ENCODE measurements at places on chromosomes 2 and 18. TPM values are rescaled to one million over a fixed set of nuclear protein-coding genes. Genes with fewer than 3 reads are reported as not detected.

Gene CKAP2L
- total RNA-seq = 19.8 TPM

Gene TACR1
- total RNA-seq = not detected

Gene UPP2
- total RNA-seq = not detected

Gene DSEL
- total RNA-seq = 18.0 TPM

Gene GCKR
- total RNA-seq = 0.34 TPM

Gene OTX1
- 0.17 TPM for total RNA-seq

Gene STAT4
- total RNA-seq = under 0.01 TPM

Gene AMER3
- not detected for total RNA-seq

Gene CD28
- not detected for total RNA-seq

Gene PRADC1
- total RNA-seq = 34.5 TPM

Gene PCARE
- total RNA-seq = not detected

Gene NMS
- total RNA-seq = not detected

Gene HOXD9
- not detected for total RNA-seq

Gene LGALSL
- total RNA-seq = 3.6 TPM

Gene UGT1A8
- not detected for total RNA-seq

Gene GYPC
- 100 TPM for total RNA-seq

Gene ANKRD62
- total RNA-seq = not detected

Gene CFAP53
- total RNA-seq = 0.34 TPM

Gene LPIN2
- 28.7 TPM for total RNA-seq

Gene SLC9A2
- total RNA-seq = not detected

Gene ITGA6
- 38.4 TPM for total RNA-seq

Gene CXCR4
- not detected for total RNA-seq

Gene INPP5D
- total RNA-seq = 0.15 TPM

Gene METTL4
- total RNA-seq = 6.9 TPM

Gene PAX3
- not detected for total RNA-seq

Gene LIPG
- 13.7 TPM for total RNA-seq

Gene C2orf15
- not detected for total RNA-seq

Gene SH2D6
- 0.59 TPM for total RNA-seq

All from bronchus fibroblast of lung (primary cell).